ENCODE measurements at places on chromosomes 2 and 18.

GRCh38 chr2:238278626-238279323 is 9.6 kb downstream of the PER2 start:
- DNase-seq, result no peak

- no peak for DNase-seq
These were observed 848 bp downstream of the TMSB10 start for GRCh38 chr2:84906108-84906899.

- DNase-seq, result no peak
These were observed 244.9 kb upstream of the PXDN start for GRCh38 chr2:1989216-1989615.

DNA sequence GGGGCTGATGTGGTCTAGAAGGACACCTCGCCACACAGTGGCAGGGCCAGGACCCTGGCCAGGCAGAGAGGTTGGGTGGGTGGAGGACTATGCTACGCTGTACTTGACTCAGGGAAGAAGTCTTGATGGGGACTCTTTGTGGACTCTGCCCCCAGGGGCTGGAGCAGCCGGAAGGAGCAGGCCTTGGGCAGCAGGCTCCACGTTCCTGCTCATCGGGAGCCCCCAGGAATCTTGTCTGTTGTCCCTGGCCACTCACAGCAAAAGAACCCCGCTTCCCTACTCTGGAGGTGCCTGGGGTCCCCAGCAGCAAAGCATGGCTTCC is 79.0 kb downstream of the POLR1A start:
- no peak for DNase-seq

- peak; percentile 41 for DNase-seq
These were observed 28.9 kb upstream of the CNOT11 start for GRCh38 chr2:101223814-101224231.
